ENCODE measurements at places on chromosomes 5 and 9.

- peak; percentile 11 for DNase-seq
These were observed 689.4 kb upstream of the WWC1 start for GRCh38 chr5:167602067-167602466.

GRCh38 chr5:160419458-160420330, 813 bp upstream of the SLU7 start:
- DNase-seq: no peak

GRCh38 chr5:151673421-151673820, 13.3 kb downstream of the SPARC start:
- DNase-seq: no peak

- no peak for DNase-seq
These were observed 22.6 kb upstream of the RAPGEF1 start for GRCh38 chr9:131762356-131762932.

DNA sequence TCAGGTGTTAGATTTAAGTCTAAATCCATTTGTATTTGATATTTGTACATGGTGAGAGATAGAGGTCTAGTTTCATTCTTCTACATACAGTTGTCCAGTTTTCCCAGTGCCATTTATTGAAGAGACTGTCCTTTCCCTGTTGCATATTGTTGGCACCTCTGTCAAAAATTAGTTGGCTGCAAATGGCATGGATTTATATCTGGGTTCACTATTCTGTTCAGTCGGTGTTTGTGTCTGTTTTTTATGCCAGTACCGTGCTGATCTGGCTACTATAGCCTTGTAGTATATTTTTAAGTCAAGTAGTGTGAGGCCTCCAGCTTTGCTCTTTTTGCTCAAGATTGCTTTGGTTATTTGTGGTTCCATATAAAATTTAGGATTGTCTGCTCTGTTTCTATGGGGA, 176.2 kb upstream of the DMRT1 start:
- no peak for DNase-seq

GRCh38 chr5:105619725-105620124, 2051.0 kb downstream of the EFNA5 start:
- DNase-seq: no peak

DNA sequence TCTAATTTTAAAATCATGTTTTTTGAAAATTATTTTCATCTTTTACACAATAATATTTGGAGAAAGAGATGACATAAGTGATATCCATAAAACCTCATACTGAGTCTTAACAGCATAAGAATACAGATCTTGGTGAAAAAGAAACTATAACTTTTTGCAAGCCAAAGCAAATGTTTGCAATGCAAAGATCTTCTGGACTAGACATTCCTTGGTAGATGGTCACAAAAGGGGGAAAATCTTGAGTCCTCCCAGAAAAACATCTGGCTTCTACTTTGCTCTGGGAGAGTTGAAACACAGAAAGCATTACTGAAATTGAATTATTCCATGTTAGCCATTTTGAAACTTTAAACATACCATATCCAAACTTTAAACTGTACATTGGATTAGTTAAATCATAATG, 308.2 kb downstream of the ANXA1 start:
- DNase-seq: no peak

- no peak for DNase-seq
These were observed 258.8 kb upstream of the CHD1 start for GRCh38 chr5:99187611-99188010.

DNA sequence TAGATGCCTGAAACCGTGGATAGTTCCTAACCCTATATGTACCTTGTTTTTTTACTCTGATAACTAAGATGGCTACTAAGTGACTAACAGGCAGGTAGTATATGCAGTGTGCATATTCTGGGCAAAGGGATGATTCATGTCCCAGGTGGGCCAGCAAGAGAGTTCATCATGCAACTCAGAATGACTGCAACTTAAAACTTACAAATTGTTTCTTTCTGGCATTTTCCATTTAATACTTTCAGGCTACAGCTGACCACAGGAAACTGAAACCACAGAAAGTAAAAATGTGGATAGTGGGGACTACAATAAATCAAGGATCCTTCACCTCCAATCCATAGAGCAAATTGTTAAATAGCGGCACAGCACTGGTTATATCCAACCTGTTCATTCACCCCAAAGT, 30.7 kb upstream of the VCAN start:
- DNase-seq: no peak

DNA sequence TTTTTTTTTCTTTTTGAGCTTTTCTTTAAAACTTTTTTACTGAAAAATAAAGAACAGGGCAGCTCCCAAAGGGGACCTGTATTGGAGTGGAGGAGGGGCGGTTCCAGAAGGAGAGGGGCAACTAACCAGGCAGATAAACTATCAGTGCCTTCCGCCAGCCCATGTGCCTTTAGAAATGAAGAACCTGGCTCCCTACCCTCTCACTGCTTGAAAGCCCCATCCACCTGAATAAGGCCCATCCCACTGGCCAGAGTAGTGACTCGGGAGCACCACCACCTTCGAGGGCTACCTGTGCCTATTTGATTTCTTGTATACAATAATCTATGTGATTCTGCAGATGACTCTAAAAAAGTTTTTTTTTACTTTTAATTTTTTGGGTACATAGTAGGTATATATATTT, 276.7 kb downstream of the PSAT1 start:
- DNase-seq: no peak

GRCh38 chr5:98905857-98906688, 22.7 kb downstream of the CHD1 start:
- no peak for DNase-seq

GRCh38 chr5:94314460-94315131, 303.8 kb downstream of the KIAA0825 start:
- DNase-seq: no peak

DNA sequence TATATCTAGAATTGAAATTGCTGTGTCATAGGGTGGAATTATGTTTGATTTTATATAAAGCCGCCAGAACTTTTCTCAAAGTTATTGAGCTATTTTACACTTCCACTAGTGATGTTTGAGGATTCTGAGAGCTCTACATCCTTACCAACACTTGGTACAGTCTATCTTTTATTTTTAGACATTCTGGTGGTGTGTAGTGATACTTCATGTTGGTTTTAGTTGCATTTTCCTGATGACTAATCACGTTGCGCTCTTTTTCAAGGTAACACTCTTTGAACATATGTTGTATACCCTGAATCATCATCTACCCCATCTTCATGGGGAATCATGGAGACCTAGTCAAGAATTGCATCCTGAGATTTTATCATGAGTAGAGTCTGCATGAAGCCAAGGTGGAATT, 141.7 kb downstream of the NXNL2 start:
- no peak for DNase-seq

- no peak for DNase-seq
These were observed 210.1 kb upstream of the MVB12B start for GRCh38 chr9:126116351-126117157.

GRCh38 chr9:100425758-100426157, 1.2 kb upstream of the MSANTD3 start:
- DNase-seq: no peak

DNA sequence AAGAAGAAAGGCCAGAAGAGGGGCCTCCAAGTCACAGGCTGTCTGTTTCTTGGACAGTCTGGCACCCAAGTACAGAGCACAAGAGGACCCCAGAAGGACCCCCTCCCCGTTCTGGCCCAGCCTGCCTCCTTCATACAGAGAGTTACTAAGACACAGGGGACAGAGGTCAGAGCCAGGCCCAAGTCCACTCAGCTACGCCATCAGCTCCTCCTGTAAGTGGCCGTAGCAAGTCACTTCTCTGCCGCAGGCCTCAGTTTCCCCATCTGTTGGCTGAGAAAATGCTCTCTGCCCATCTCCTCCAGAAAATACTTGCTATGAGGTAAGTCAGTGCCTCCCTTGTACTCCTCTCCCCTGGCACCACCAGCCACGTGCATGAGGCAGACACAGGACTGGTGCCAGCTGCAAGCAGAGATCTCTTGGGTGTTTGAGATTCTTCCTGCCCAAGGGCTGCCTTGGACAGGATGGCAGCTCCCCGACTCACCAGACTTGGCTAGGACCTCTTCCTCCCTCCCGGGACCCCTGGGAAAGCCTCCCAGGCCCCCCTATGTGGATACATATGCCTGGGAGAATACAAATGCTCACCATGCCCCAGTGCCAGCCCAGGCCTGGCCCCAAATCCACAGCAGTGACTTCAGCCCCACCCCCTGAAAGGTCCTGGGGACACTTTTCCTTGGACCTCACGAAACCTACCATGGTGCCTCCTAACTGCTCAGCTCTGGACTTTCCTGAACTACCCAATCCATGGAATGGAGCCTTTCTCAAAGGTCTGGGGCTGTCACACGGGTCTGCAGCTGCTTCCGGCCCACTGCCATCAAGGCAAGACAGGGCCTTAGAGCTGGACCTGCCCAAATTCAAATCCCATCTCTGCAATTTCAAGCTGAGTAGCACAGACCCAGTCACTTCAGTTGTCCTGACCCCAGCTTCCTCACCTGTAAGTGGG, 5.1 kb downstream of the EEIG1 start:
- DNase-seq: no peak

All from skeletal muscle cell (primary cell).